ENCODE measurements at places on chromosomes 1 and 21.

DNA sequence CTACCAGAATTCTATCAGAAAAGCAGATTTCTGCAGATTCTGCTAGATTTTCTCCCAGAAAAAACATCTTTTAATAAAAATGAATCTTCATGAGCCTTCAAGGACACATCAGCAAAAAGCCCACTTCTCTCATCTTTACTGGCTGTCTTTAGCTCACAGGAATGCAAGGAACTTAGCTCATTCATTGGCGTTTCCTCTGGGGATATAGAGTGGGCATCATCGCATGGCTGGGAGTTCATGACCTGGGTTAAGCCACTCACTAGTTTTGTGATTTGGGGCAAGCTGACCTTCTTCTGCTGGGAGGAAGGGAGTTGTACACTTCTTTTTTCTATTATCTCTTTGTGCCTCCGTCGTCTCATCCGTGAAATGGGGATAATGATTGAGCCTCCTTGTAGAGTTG lies 149.7 kb downstream of the KAZN start:
- DNase-seq = no peak

- no peak for DNase-seq
Measured at GRCh38 chr1:163147019-163147418, 55.7 kb downstream of the RGS5 start.

GRCh38 chr1:26784886-26785285 lies 2.9 kb upstream of the PIGV start:
- no peak for DNase-seq

GRCh38 chr1:161987303-161987702 lies 36.4 kb downstream of the OLFML2B start:
- no peak for DNase-seq

DNA sequence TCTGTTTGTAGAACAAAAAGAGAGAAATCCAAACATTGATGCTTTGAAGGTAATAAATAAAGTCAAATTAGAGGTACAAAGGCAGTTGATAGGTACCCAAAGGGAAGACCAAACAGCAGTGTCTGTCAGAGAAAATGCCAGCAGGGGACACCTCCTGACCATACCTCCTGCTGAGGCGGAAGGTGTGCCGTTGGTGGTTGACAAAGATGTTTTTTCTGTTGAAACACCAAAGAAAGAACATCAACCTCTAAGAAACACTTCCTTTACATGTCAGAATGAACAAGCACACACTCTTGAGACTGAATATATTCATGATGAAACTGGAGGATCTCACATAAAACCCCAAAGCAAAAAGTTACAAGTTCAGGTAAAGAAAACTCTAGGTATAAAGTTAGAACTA lies 128.3 kb downstream of the MACF1 start:
- no peak for DNase-seq

GRCh38 chr1:111222308-111223125 lies 5.0 kb upstream of the CHI3L2 start:
- DNase-seq = peak; percentile 61

- no peak for DNase-seq
Measured at GRCh38 chr21:43639470-43640353, 19.6 kb downstream of the HSF2BP start.

GRCh38 chr1:151970128-151970527 lies 23.5 kb downstream of the S100A10 start:
- no peak for DNase-seq

DNA sequence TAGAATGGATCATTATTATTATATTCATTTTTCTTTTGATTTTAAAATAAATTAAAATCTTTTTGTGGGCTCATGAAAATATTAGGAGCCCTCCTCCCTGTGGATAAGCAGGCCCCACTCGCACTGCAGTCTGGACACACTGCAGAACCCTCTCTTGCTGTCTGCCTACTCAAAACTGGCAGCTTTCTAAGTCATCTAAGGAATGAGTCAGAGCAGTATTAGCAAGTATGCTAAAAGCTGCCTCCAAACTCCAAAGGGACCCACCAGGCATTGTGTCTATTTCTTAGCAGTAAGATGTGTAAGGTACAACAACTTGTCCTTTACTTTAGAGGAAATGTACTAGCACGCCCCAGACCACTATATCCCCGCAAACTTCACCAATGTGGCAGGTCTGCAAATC lies 108.8 kb downstream of the SYF2 start:
- no peak for DNase-seq

- DNase-seq = no peak
Measured at GRCh38 chr1:41766546-41766945, 152.2 kb downstream of the HIVEP3 start.

DNA sequence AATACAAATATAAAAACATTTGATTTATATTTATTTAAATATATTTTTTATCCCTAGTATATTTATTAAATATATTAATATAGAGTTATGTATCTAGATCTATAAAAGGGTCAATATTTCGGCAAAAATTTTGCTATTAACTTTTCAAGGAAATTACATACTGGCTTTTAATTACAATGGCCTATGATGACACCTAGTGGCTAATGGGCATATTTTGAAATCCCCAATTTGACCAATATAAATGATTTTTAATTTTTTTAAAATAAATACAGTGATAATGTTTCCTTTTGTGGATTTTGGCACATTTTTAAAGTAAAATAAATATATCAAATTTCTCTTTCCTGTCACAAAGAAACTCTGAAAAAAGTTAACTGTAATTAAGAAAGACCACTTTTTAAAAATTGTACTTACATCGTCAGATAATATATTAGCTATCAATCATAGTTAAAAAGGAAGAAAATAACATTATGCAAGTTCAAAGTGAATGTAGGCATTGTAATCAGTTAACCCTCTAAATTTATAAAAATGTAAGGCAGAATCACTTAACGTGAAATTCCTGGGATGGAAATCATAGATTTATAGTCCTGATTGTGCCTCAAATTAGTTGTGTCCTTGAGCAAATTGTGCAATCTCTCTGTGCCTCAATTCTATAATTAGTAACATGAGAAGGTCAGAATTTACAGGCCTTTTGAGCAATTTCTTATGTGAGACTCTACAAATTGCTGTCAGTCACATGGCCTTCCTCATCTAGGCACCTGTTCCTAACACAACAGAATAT lies 25.6 kb upstream of the RGS13 start:
- no peak for DNase-seq

DNA sequence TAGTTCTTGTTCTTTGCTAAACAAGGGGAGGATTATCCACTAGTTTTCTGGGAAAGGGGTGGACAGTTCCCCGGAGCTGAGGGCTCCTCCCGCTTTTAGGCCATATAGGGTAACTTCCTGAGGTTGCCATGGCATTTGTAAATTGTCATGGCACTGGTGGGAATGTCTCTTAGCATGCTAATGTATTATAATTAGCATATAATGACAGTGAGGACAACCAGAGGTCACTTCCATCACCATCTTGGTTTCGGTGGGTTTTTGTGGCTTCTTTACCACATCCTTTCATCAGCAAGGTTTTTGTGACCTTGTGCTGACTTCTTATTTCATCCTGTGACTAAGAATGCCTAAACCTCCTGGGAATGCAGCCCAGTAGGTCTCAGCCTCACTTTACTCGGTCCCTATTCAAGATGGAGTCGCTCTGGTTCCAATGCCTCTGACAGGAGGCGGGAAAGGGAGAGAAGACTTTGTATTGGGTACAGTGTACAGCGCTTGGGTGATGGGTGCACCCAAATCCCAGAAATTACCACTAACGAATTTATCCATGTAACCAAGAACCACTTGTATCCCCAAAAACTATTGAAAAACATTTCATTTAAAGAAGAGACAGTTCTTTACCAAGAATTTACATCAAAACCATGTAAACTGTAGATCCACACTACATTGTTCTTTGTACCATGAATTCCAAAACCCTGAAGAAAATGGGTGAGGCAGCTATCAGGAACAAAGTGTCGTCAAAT lies 8.7 kb upstream of the SLC2A5 start:
- DNase-seq = no peak

DNA sequence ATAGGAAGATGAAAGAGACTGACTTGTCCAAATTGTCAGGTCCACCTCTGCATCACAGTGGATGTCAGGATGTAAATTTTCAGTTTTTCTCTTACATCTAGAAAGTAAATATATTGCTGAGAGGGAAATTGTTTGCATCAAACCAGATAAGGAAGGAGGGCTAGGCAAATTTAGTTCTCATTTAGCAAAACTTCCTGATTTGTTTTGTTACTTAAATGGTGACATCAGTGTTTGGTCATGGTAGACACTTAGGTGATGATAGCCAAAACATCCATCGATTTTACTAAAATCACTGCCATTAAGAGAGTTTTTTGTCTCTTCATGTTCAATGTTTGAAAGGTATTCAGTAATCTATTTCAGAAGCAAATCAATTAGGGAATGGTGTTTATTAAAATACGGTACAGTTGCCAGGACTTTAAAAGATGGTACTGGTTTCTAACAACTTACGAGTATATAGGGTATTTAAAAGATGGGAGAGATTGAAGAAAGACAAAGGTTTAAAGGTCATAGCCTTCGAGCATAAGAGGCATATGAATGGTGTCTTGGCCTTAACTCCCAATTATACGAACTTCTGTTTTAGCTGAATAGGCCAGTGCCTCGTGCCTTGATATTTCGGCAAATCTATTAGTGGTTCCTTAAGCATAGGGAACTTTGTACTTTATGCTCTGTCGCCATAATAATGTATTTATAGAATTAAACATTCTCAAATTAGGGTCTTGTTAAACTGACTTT lies 3.0 kb downstream of the IER5 start:
- no peak for DNase-seq

- DNase-seq = no peak
Measured at GRCh38 chr1:180033390-180033789, 78.8 kb downstream of the CEP350 start.

DNA sequence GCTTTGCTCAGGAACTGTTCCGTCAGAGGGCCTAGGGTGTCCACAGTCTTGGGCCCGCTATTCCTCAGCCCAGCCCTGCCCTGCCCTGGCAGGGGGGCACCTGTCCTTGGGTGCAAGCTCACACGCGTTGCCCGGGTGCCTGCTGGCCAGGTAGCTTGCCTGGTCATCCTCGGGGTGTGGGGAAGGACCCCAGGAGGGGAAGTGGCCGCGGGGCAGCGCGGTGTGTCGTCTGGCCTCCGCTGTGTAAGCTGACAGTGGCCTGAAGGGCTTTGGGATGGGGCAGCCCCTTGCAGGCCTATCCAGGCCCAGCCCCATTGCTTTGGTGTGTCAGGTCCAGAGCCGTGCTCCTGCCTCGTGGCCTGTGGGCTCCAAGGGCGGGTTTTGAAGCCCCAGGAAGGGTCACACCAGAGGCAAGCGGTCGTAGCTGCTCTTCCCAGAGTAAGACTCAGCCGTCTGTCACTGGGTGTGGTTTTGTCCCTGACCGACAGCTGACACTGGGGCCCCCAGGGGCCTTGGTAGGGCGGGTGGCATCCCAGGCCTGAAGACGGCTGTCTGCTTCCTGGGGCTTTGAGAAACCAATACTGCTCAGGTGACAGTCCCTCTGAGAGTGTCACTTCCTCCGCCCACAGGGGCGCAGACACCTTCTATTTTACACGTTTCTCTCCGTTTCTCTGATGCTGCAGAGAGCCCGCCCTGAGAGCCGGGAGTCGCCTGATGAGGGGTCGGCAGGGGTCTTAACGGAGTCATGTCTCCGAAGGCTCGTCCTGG lies 72.1 kb downstream of the SKI start:
- no peak for DNase-seq

GRCh38 chr1:188240772-188241406 lies 1412.1 kb downstream of the PLA2G4A start:
- DNase-seq = no peak

GRCh38 chr21:36551731-36552433 lies 72.0 kb upstream of the CLDN14 start:
- DNase-seq = no peak

- DNase-seq = no peak
Measured at GRCh38 chr1:218671573-218671972, 326.4 kb downstream of the TGFB2 start.

DNA sequence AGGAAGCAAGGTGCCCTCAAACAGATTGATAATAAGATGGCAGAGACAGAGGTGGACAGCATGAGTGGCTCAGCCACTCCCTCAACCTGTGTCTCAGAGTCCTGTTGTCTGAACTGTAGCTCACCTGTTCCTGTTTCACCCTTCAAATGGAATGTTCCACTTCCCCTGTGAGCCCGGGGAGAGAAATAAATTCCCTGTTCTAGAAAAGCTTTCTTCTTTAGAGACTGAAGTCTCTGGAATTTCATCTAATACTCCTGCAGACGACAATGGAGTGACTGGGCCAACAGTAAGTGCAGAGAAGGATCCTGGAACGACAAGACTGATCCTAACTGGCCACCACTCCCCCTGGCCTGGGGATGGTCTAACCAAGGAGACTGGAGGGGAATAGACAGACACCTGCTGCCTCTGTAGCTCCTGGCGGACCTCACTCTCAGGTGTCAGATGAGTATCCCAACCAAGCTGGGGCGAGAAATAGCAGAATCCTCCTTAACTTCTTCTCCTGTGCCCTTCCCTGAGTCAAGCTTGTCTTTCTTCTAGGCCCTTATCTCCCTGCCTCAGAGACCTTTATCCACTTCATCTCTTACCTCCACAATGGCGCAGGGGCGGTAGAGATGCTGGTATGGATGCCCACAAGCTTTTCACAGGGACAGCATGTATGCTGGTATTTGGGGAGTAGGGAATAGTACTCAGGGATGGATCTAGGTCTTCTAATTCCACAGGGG lies 45.4 kb downstream of the PLEKHA6 start:
- peak; percentile 56 for DNase-seq

DNA sequence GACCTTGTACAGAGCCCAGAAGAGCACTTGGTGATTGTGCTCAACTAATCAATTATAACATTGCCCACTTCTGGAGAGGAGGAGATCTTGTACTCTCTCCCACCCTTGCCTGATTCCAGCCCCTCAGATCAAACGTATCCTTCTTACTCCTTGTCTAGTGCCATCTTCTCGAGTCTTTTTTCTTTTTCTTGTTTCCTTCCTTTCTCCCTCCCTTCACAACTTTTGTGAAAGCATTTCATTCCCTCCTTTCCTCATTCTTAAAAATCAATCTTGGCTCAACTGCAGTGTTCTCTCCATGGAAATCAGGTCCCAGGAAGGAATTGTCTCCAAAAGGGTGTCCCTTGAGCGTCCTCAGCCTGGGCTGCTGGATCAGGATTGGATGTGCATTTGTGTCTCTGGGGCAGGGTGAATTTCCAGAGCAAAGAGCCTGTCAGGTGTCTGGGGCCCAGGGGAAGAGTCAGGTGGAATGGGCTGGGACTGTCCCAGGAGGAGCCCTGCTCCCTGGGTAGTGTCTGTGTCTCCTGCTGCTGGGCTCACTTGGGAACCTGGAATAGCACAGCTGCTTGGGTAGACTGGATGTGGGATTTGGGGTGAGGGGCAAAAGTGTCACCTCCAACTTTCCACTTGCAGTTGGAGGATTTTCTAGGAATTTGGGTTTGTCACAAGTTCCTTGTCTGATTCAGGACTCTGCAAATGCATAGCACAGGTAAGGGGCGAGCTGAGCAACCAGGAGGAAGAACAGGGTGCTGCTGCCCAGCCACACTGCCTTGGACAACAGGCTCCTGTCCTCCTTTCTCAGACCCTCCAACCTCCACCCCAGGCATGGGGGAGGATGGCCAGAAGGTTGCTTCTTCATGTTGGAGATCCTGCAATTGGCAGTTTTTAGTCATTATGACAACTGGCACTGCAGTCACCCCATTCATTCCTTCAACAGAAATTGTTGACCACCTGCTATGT lies 3.3 kb downstream of the SOX13 start:
- no peak for DNase-seq

Measured in NCI-H2107 (cell line).